ENCODE measurements at places on chromosomes 1 and 21.
A peak's percentile ranks its signal among the peaks of the same experiment; 100 is the strongest.

GRCh38 chr1:32200226-32201010, at the start of gene CCDC28B:
CCDC28B (plus strand) TSS chr1:32200595; CDS start chr1:32201936, 1,341 bp downstream.
- no peak for DNase-seq

GRCh38 chr1:210655511-210655910, 326.8 kb downstream of the HHAT start:
- no peak for DNase-seq

- DNase-seq: no peak
Measured at GRCh38 chr1:31036749-31037500, 28.6 kb downstream of the PUM1 start.

GRCh38 chr1:16043521-16043920, at the start of gene CLCNKB:
CLCNKB (plus strand) TSS chr1:16043782; CDS start chr1:16044493, 711 bp downstream.
- DNase-seq: no peak

GRCh38 chr1:175675017-175675416, 68.4 kb downstream of the TNR start:
- DNase-seq: no peak

GRCh38 chr1:147821883-147822282, 61.5 kb upstream of the GJA5 start:
- DNase-seq: no peak

- no peak for DNase-seq
Measured at GRCh38 chr1:172254521-172255222, 165.8 kb upstream of the C1orf105 start.

DNA sequence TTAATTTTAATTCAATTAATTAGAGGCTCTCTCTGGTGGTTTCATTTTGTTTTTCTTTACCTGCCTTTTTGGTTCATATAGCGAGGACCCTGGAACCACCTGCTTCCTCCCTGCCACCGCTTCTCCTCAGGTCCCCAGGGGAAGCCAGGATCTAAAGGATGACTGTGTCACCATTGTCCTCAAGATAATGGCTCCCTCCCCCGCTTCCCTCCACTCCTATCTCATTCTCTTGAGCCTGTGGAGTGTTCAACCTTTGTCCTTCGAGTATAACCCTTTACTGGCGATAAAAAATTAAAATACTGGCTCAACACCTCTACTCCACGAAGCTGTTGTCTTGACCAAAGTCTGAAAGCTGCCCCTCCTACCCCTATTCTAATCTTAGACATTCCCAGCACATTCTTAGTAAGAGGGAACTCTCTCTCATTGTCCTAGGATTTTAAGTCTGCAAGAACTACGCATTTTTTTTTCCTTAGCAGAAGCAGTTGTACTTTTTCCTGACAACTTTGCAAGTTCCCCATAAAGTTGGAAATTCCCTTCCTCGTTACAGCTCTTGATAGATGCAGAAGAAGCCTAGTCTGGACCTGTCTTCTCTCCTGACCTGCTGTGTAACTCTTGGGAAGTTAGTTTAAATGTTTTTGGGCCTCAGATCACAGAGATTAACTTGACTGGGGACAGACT, 12.6 kb upstream of the MAPKAPK2 start:
- no peak for DNase-seq

- peak; percentile 21 for DNase-seq
Measured at GRCh38 chr1:55048453-55049270, 9.3 kb downstream of the PCSK9 start.

GRCh38 chr1:225137976-225138375, 208.5 kb downstream of the DNAH14 start:
- DNase-seq: peak; percentile 26

DNA sequence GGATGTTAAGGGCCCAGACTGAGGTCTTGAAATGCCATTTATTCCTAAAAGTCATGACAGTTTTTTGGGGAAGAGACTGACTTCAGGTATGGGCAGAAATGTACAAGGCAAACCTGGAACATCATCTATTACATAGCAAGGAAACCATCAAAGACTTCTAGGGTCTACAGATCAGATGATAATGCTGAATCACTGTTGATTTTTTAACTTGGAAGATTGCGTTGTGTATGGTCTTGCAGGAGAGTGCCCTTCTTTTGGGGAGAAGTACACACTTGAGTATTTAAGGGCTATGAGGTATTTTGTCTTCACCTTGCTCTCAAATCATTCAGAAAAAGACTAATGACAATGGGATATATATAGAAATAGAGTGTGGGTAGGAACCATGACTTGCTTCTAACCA, 15.4 kb upstream of the RD3 start:
- DNase-seq: no peak

- no peak for DNase-seq
Measured at GRCh38 chr1:173476197-173476664, 904 bp upstream of the PRDX6 start.

GRCh38 chr1:12544992-12545391, 73.0 kb downstream of the DHRS3 start:
- no peak for DNase-seq

- DNase-seq: peak; percentile 85
Measured at GRCh38 chr1:89261926-89262515, 10.6 kb downstream of the GBP5 start.

- DNase-seq: no peak
Measured at GRCh38 chr1:158830074-158830677, 975 bp upstream of the MNDA start.

DNA sequence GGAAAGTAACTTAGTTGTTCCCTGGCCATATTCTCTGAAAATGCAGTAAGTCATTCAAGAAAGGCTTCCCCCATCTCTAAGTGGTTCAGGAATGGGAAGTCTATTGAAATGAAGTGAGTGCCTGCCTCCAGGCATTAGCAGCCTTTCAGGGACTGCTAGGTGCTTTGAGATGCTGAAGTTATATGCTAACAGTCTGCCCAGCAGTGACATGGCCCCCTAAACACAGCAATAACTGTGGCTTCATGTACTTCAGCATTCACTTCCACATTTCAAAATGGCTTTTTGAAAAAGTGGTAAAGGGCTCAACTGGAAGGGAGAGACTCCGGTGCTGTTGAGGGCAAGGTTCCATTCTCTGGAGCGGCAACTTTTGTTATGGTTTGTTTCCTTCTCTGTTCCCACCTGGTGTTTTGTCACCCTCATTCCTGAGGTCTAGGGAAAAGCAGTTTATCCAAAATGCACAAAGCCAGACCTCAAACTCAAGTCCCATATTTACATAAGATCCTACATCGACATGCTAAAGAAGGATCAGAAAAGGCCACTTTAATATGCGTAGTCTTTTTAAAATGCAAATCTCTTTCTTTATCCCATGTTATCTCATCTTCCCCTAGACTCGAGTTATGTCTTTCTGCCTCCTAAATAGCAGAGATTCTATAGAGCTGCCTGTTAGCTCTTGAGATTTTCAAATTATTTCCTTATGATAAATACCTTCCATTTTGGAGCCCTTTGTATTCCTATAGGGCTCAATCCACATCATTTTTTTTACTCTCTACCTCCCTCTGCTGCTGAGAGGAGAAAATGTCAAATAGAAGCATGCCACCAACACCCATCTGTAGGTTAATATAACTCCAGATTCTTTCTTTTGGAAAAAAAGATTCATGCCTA, 34.2 kb upstream of the LRRC8C start:
- DNase-seq: peak; percentile 65

GRCh38 chr21:22585558-22585957, 1587.3 kb downstream of the NCAM2 start:
- DNase-seq: no peak

GRCh38 chr1:226638608-226639007, 90.0 kb downstream of the STUM start:
- DNase-seq: no peak

- DNase-seq: peak; percentile 28
Measured at GRCh38 chr21:44875316-44875700, 1.8 kb upstream of the PTTG1IP start.

GRCh38 chr1:87274851-87275250, 53.8 kb upstream of the LMO4 start:
- no peak for DNase-seq

DNA sequence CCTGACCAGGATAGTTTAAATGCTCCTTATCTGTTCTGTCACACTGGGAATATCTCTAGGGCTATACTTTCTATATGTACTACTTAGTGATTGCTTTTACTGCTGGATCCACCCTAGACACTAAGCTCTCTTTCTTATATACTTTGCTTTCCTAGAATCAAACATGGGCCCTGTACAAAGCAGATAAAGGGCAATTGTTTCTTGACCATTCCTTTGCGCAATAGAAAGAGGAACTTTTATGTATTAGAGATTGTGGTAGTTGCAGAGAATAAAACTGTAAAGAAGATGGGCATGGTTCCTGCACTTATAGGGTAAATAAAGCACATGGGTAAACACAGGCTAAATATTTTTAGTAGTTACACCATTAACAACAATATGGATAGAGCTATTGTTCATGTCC, 58.8 kb downstream of the ATP6V1G3 start:
- DNase-seq: no peak

- no peak for DNase-seq
Measured at GRCh38 chr1:3697810-3698209, 45.5 kb downstream of the TP73 start.

DNA sequence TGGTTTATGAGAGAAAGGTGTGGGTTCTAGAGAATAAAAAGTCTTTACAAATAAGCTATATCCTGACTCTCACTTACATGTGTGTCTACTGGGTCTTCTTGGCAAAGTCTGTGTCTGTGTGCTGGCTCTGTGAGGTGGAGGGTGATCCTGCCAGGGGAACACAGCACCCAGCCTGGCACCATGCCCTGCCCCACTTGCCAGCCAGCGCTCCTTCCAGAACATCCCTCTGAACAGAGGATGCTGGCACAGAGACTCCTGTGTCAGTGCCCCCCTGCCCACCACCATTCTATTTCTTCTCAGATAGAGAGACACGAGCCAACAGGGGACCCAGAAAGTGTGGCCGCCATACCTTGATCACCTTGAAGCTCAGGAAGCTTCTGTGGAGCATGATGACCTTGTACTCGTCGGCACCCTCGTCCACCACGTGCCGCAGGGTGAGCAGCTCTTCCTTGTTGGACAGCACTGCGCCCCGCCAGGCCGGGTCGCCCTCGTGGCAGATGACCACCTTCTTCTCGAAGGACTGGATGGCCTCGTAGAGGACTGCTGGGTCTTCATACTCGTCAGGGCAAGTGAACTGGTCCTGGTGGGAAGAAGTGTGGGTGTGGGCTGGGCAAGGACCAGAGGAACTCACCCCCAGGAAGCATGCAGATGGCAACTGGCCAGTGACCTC, 49.7 kb downstream of the NTPCR start:
- no peak for DNase-seq

GRCh38 chr1:109785446-109786111, 21.9 kb upstream of the EPS8L3 start:
- DNase-seq: no peak

GRCh38 chr21:19807201-19807600, 1191.0 kb upstream of the NCAM2 start:
- no peak for DNase-seq

GRCh38 chr1:53549781-53550180, 90.6 kb downstream of the DMRTB1 start:
- no peak for DNase-seq

DNA sequence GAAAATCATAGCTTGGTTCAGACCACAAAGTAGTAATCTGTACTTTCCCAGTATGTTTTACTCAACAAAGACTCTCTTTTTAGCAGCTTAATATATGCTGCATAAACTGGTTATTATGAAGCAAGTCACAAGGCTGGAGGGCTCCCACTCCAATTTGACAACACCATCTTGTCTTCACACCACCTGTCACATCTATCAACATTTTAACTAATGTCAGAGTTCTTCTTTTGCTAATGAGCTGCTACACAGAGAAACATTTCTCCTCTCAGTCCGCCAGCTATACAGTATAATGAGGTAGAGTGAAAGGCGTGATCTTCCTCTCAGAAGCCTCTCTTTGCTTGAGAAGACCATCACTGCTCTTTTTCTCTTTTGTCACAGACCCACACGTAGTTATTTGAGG, 230.1 kb downstream of the BARHL2 start:
- no peak for DNase-seq

GRCh38 chr1:216178281-216178680, 245.0 kb downstream of the USH2A start:
- no peak for DNase-seq

DNA sequence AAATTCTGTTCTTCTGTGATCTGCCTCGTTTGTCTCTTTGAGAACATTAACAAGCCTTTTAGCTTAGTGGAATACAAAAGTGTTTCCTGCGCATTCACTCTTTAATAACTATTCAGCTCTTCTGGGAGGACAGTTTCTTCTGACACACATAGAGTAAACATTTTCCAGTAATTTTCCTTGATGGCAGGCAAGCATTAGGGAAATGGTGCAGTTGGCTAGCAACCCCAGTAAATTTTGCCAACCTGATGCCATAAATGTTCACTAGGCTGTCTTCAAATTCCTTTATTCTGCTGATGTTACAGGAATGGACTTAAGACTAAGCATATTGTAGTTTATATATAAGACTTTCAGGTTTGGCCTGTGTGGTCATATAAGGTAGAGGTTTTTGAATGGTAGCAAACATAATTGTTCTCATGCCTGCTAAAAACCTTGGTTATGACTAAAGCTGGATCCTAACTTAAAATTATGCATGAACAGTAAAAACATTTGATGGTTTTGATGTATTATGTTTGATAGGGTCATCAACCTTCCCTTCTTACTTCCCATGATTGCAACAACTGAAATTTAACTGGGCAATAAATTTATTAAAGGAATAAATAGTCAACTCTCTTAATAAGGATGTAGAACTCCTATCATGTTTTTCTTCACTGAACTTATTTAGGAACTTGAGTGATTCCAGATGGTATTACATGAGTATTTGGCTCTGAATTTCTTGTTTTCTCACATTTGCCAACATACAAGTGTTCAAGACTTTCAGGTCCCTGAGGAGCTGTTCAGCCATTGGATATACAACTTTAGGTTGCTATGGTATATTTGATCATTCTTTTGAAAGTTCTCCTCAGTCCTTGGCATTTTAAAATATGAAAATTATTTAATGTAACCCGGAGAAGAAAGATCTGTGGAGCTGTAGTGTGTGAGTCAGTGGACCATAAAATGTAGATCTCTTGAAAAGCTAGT, 223.4 kb downstream of the FMN2 start:
- DNase-seq: no peak

DNA sequence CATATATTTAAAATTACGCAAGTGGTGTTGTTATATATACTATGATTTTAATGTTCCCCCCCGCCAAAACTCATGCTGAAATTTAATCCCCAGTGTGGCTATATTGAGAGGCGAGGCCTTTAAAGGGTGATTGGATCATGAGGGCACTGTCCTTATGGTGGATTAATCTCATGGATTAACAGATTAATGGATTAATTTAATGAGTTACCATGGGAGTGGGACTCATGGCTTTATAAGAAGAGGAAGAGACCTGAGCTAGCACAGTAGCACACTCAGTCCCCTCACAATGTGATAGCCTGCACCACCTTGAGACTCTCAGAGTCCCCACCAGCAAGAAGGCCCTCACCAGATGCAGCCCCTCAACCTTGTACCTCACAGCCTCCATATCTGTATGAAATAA, 34.8 kb downstream of the C1orf198 start:
- no peak for DNase-seq

Measured in NCI-H446 (cell line).